Hair follicular keratinocyte (primary cell): ENCODE measurements at places on chromosomes 12 and 14. TPM values are rescaled to one million over a fixed set of nuclear protein-coding genes. Genes with fewer than 3 reads are reported as not detected.

The IQSEC3 gene
- under 0.01 and 0.34 TPM in 2 replicates for total RNA-seq

The STAC3 gene
- total RNA-seq, result 0.11 TPM in 1 of 2 replicates, not detected in the other

The ASIC1 gene
- 3.5 and 8.4 TPM in 2 replicates for total RNA-seq

The DICER1 gene
- 19.6 and 31.4 TPM in 2 replicates for total RNA-seq

The HOXC6 gene
- 0.72 and 0.78 TPM in 2 replicates for total RNA-seq

The OSGEP gene
- 38.0 and 55.1 TPM in 2 replicates for total RNA-seq

The TAS2R7 gene
- total RNA-seq, result not detected in 2 replicates

The TMEM233 gene
- under 0.01 TPM in 1 of 2 replicates, not detected in the other for total RNA-seq

The GLTP gene
- 58.2 and 65.3 TPM in 2 replicates for total RNA-seq

The CTSG gene
- not detected in 2 replicates for total RNA-seq

The KRT8 gene
- 61.1 and 107 TPM in 2 replicates for total RNA-seq

The ERP27 gene
- total RNA-seq, result 0.08 and 0.19 TPM in 2 replicates
